ENCODE measurements at places on chromosomes 5 and 9. TPM values are rescaled to one million over a fixed set of nuclear protein-coding genes. Genes with fewer than 3 reads are reported as not detected.

The ACOT12 gene
- total RNA-seq = not detected

The NUTM2F gene
- total RNA-seq = not detected

The PCDHGA4 gene
- total RNA-seq = not detected

The CER1 gene
- not detected for total RNA-seq

The TXNDC8 gene
- total RNA-seq = not detected

The OR13J1 gene
- not detected for total RNA-seq

The CAMK2A gene
- not detected for total RNA-seq

The CYSRT1 gene
- total RNA-seq = 0.49 TPM

The CAMK4 gene
- total RNA-seq = 66.6 TPM

The OBP2B gene
- not detected for total RNA-seq

The GAS1 gene
- total RNA-seq = not detected

The SLC44A1 gene
- 7.4 TPM for total RNA-seq
